Suppressor macrophage treated with lipopolysaccharide for 4 hours (primary cell): ENCODE measurements at places on chromosomes 7 and 10.
A peak's percentile ranks its signal among the peaks of the same experiment; 100 is the strongest.

DNA sequence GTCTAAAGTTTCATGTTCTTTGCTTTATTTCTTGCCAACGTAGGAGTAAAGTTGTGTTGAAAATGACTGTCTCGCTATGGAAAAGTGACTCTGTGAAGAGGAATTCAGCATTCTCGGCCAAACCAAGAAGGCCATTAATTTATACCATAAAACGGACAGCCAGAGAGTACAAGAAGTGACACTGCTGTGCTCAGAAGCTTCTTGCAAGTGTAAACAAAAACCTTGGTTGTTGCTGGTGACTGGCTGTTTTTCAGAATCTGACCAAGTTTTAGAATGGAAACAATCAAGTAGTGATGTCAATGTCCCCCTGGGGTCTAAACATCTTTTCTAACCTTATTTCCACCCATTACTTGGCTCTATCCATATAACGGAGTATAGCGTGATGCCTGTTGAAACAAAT is 201.9 kb downstream of the INHBA start:
- DNase-seq, result no peak

GRCh38 chr7:75823198-75823910 is 9.7 kb upstream of the CCL24 start:
- DNase-seq, result no peak

- DNase-seq, result no peak
Measured at GRCh38 chr10:60384011-60384410, 5.7 kb downstream of the ANK3 start.

- DNase-seq, result peak; percentile 14
Measured at GRCh38 chr10:27258838-27259812, 18.5 kb upstream of the ACBD5 start.

GRCh38 chr10:36383349-36383748 is 741.3 kb upstream of the FZD8 start:
- DNase-seq, result no peak

- DNase-seq, result no peak
Measured at GRCh38 chr7:127764681-127765080, 112.7 kb downstream of the SND1 start.

DNA sequence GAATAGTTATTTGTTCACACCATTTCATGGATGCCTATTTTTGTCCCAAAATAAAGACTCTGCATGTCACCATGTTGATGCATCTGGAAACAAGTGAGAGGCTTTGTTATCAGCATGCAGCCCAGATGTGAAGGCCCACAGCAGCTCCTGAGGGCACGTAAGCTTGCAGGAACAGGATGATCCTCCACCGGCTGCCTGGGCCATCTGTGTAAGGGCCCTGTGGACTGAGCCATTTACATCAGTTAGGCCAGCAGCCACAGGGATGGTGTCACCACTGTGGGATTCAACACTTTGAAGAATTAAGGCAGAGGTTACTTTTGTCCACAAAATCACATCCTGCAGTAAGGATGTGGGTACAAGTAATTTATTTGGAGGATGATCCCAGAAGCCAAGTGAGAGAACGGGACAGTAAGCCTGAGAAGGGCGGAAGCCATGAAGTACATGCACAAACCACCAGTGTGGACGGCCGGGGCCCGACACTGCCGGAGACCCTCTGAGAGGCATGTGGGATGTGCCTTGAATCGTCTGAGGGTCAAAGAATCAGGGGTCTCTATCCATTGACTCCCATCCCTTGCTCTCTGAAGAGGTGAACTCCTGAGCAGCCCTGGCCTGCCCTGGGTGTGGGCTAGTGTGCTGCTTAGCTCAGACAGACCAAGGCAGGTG is 609.7 kb downstream of the DNAJB6 start:
- no peak for DNase-seq

DNA sequence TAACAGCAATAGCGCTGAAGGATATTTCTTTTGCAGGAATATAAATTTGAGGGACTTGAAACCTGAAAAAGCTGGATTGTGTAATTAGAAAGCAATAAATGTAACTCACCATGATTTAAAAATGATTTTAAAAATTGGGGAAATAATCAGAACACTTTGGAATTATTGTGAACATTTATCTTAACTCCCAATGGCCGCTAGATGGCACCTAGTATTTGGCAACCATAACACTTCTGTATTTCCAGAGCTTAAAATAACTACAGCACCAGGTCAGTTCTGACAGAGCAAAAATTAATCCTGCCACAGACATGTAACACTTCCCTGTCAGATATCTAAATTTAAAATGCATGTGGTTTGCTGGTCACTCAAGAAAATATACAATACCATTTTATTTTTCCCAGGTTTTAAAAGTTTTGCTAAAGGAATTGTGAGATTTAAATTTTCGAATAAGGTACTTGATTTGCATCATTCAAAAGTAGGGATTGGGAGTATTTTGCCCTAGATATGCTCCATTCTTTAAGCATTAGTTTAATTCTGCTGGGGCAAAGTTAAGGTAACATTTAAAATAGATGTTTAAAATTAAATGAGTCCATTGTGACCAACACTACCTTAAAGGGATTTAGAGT is 144.5 kb downstream of the PPP1R3A start:
- peak; percentile 58 for DNase-seq

- no peak for DNase-seq
Measured at GRCh38 chr7:128148676-128149075, 92.4 kb upstream of the LEP start.

- peak; percentile 28 for DNase-seq
Measured at GRCh38 chr7:91083855-91084644, 180.2 kb upstream of the FZD1 start.

DNA sequence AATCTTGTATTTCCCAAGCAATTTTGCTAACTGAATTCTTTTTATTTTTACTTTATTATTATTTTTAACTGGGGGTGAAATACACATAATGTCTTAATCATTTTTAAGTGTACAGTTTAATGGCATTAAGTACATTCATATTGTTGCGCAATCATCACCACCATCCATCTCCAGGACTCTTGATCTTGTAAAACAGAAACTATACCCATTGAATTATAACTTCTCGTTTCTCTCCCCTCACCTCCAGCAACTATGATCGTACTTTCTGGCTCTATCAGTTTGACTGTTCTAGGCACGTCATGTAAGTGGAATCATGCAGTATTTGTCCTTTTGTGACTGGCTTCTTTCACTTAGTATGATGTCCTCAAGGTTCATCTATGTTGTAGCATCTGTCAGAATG is 108.8 kb downstream of the ARL5B start:
- no peak for DNase-seq

DNA sequence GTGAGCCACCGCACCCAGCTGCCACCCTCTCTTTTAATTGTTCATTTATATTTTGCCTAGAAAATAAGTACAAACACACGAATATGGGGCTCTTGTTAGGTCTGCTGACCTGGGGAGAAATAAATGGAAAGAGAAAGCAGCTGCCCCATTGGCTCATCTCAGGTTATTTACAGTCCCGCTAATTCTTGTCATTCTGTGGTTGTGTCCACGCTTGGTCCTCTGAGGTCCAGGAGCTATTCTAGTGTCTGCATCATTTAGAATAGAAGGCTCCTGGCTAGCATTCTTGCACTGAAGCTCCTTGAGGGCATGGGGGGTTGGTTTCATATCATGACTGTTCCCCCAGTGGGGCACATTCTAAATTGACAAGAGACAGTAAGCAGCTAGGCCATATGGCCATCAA is 128.5 kb downstream of the TACC2 start:
- no peak for DNase-seq

DNA sequence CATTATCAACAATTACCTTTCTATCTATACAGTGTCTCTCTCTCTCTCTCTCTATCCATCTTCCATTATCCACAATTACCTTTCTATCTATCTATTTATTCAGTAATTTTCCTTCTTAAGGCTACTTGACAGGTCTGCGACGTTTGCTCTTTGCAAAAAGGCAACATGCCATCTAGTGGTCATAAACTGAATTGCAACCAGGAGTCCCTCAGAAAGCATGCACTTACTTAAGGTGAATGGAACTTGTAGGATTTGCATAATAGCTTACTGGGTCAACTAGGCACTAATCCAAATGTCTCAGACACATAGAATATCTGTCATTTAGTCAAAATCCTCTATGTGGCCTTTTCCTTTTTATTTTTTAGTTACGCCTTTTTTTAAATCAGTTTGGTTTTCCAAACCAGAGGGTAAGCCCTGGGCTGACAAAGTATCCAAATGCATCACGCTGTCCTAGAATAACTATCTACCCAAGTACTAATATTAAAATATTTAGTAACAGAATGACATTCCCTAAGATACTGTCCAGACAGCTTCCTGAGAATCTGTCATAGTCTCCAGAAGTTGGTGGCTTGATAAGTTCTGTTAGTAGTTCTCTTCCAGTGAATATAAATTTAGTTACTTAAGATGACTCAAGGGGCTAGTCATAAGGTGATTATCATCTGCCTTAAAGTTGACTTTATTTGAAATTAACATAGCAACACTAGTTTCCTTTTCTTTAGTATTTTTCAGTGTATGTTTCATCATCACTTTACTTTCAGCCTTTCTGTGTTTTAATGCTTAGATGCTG is 208.3 kb downstream of the PPP1R3A start:
- peak; percentile 83 for DNase-seq

GRCh38 chr10:8048281-8049008 is 6.0 kb upstream of the GATA3 start:
- DNase-seq, result no peak

- no peak for DNase-seq
Measured at GRCh38 chr7:94452239-94452638, 57.4 kb upstream of the CASD1 start.

- DNase-seq, result no peak
Measured at GRCh38 chr7:138618933-138619332, 82.2 kb downstream of the SVOPL start.

GRCh38 chr10:114110174-114110972 is 63.6 kb downstream of the CCDC186 start:
- no peak for DNase-seq

DNA sequence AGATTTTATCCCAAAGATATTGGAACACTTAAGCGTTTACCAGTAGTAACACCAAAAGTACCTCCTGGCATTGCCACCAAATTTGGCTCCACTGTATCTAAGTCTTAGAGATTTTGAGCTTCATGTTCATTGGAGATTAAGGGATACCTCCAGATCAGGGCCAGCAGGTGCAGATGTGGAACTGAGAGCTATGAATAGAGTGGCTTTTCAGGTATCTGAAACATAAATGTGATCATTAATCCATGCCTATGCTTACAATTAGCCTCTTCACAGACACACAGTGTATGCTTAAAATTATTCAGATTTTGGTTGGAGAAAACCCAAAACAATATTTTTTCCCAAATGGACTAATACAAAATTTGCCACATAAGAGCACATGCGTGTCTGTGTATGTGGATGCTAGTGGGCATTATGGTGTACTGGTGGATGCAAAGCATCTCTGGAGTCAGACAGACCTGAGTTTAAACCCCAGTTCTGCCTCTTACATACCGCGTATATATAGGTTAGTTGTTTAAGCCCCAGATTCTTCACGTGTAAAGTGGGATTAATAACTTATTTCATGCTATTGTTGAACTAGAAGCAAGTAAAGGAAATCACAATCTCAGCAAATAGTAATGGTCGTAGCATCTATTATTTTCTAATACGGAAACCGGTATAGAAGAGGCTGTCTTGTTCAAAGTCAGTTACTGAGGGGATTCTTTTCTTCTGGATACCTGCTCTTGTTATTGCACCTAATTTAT is 6.8 kb upstream of the LRRC4 start:
- no peak for DNase-seq

DNA sequence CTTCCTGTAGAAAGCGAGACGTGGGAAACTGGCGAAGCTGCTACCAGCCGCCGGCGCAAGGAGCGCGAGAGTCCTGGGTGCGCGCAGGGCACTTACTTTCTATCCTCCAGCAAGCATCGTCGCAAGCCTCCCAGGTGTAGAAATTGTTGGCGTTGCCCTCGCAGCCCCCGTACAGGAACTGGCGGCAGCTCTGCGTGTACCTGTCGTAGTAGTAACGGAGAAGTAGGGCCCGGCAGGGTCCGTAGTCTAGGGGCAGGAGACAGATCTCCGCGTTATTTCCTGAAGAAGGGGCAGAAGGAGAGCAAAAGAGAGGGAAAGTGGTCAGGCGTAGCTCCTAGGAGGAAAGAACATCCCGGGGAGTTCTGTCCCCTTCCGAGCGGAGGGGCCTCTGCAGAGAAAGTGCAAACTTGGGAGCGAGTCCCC is 501 bp downstream of the TFPI2 start:
- no peak for DNase-seq

- no peak for DNase-seq
Measured at GRCh38 chr7:126940723-126941307, 311.9 kb downstream of the GRM8 start.

GRCh38 chr7:110470420-110470819 is 620.5 kb upstream of the LRRN3 start:
- no peak for DNase-seq

DNA sequence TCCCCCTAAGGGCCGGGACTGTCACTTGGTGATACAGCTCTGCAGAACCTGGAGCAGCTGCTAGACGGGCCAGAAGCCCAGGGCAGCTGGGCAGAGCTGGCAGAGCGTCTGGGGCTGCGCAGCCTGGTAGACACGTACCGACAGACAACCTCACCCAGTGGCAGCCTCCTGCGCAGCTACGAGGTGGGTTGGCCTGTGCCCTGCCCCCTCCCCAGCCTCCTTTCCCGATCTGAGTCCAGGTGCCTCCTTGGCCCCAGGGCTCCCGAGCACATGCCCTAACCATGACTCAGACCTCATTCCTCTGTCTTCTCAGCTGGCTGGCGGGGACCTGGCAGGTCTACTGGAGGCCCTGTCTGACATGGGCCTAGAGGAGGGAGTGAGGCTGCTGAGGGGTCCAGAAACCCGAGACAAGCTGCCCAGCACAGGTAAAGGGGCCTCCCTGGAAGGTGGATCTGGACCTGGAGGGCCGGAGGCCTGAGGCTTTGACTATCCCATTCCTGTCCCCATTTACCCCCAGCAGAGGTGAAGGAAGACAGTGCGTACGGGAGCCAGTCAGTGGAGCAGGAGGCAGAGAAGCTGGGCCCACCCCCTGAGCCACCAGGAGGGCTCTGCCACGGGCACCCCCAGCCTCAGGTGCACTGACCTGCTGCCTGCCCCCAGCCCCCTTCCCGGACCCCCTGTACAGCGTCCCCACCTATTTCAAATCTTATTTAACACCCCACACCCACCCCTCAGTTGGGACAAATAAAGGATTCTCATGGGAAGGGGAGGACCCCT is 6.4 kb downstream of the NFKB2 start:
- DNase-seq, result no peak

DNA sequence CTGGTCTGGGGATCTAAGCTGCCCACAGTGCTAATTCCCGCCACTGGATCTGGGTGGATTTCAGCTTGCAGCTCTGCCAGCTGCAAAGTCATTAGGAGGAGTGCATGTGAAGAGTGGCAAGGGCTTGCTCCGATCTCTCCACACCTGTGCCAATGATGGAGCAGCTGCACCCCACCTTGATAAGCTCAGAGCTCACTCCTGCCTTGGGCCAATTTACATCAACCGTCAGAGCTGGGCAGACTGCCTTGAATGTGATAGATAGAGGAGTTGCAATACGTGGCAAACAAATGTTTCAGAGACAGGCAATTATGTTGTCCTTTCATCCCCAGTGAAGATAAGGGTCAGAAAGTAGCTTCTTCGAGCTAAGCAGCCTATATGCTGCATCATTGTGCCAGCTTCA is 379.9 kb downstream of the SH2D4B start:
- no peak for DNase-seq

- no peak for DNase-seq
Measured at GRCh38 chr10:95408148-95408960, 117.6 kb upstream of the PDLIM1 start.

GRCh38 chr10:73771722-73772280 is 10.0 kb upstream of the CHCHD1 start:
- peak; percentile 92 for DNase-seq
